HEK293T (cell line): ENCODE measurements at places on chromosomes 2 and 18.

DNA sequence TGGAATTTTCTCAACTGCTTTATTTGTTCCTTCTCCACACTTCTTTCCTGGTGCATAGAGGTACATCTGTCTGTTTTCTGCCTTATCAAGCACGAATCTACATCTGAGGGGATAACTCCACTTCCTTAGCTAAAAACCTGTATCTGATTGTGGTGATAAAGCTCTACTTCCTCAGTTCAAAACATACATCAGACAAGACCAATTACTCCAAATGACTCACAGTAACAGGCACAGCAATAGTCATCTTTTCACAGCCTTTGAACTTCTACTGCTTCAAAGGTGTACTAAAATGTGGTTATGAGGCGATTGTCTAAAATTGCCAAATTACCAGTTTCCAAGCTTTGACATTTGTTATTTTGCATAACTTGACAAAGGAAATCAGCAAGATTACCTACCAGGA is 803.6 kb upstream of the ZEB2 start:
- DNase-seq: no peak

DNA sequence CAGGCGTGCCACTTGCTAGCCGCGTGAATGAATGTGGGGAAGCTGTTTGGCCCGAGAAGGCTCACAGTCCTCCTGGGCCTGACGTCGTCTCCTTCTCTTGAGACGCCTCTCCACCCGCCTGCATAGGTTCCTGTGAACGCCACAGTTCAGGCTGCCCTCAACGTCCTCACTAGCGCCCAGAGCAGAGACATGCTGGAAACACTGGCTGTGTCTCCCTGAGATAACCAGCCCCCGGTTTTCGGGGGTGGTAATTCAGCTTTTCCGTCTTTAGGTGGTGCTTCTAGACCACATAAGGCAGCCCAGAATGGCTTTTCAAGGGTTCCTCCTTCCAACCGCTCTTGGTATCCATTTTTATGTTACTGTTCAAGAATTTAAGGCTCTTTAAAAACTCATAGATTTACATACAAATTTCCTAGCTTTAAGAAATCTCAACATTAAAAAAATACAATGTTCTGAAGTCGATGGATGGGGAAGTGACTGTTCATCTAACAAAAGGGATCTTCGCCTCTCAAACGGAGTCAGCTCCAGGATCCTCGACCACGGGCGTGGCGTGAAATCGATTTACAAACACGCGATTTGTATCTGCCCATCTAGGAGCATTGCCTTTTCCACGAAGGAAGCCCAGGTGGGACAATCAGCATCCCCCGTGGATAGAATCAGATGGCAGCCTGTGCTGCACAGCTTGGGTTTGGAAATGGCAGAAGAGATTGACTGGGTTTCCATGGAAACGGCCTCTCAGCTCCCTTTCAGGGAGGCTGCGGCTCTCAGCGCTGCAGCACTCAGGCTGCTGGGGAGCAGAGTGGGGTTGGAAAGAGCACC is 110.6 kb upstream of the PXDN start:
- peak; percentile 51 for DNase-seq

DNA sequence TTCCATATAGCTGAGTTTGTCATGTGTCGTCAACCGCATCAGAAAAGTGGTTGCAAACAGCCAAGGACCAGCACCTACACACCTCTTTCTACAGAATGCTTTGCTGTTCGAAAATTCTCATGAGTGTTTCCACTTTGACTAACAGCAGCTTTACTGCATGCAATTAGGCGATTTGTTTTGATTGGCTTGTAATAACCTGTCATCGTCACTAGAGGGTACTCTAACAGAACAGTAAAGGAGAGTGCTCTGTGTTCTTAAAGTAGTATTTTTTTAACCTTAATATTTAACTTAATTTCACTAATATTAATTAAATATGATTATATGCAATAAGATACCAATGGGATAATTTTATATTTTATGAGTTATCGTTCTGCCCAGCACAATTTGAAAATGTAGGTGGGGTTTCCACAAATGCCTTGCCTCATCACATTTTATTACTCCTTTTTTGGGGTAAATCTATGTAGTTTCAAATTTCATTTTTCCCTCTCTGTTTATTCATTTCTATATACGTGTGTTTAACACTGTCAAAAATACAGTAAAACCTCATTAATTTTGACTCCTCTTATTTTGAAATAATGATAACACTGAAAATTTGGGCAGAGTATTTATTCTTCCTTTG is 502.2 kb downstream of the NRXN1 start:
- DNase-seq: peak; percentile 36

GRCh38 chr2:211631503-211631902 is 907.1 kb downstream of the ERBB4 start:
- DNase-seq: no peak

- no peak for DNase-seq
Measured at GRCh38 chr2:65146078-65146477, 16.2 kb upstream of the RAB1A start.

- no peak for DNase-seq
Measured at GRCh38 chr18:26255695-26256622, 29.7 kb downstream of the TAF4B start.

- DNase-seq: no peak
Measured at GRCh38 chr2:43648994-43649701, 12.1 kb downstream of the PLEKHH2 start.

DNA sequence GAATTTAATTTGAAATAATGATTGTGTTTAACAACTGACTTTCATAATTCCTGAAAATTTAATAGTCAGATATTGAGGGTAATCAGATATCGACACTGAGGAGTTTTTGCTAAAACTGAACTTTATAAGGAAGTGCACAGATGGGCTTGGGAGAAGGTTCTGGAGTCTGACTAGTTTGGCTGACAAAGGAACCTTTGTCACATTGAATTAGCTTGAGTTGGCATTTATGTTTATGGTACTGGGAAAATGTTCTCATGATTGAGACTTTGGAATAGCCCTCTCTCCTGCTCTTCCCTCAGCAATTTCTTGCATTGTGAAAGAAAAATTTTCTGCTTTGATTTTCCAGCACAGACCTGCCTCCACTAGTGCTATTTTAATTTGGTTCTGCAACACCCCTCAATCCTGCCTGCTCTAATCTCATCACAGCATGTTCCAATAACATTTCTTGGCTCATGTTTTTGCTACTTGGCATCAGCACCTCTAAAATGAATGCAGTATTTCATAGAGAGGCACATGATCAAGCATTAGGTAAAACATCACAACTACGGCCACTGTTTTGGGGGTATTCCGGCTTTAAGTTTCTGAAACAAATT is 133.9 kb upstream of the FSHR start:
- no peak for DNase-seq

- DNase-seq: no peak
Measured at GRCh38 chr2:143729296-143729814, 600.1 kb downstream of the ARHGAP15 start.

DNA sequence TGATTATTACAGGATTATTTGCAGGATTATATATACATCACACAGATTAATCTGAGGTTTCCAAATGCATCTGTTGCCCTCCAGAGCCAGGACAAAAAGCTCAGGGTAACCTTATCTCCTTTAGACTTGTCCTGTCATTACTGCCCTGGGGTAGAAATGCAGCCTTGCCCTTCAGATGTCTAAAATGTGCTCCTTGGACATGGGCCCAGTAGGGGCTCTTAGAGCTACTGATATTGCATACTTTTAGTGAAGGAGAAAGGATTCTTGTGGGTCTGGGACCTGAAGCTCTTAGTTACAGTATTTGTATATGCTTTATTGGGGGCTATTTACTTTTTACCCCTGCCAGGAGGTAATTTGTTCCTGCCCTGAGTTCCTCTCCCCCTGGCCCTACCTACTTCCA is 56.1 kb downstream of the PRKRA start:
- DNase-seq: no peak

DNA sequence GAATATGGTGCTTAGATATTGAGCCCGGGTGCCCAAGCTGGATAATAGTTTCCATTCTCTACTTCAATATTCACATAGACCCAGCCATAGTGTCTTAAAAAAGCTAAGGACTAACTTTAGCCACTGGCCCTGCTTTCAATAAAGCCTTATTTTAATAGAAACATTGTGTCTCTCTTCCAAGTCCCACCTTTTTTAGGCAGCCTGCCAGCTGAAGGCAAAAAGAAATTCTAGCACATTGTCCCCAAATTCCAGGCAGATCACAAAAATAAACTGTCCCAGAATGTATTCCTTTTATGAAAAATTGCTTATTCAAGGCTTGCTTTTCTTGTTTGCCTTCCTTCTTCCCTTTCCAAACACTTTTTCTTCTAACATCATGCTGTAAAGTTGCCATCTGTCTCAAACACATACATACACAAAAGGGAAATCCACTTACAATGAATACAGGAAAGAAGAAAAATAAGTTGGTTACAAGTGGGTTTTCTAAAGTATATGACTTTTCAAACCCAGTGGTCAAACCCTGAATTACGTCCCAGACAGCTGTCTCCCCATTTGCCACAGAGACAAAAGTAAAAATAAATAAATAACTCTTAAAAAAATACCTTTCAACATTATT is 778.5 kb downstream of the BCL11A start:
- no peak for DNase-seq

GRCh38 chr2:48315896-48316194 is 214.1 kb upstream of the STON1 start:
- DNase-seq: peak; percentile 16

DNA sequence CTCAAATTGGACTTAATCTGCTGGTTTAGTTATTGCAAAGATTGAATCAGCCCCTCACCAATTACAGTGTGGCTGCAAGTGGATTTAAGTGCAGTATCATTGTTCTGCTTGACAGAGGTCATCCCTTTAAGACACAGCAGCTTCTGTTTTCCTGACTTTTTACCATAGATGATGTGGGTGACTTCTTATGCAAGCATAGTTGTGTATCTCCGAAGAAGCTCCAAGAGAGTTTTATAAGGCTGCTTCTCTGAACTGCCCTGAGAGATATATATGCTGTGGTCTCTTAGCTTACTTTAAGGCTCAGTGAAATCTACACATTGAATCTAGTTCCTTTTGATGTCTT is 3.5 kb downstream of the TRIB2 start:
- DNase-seq: no peak

DNA sequence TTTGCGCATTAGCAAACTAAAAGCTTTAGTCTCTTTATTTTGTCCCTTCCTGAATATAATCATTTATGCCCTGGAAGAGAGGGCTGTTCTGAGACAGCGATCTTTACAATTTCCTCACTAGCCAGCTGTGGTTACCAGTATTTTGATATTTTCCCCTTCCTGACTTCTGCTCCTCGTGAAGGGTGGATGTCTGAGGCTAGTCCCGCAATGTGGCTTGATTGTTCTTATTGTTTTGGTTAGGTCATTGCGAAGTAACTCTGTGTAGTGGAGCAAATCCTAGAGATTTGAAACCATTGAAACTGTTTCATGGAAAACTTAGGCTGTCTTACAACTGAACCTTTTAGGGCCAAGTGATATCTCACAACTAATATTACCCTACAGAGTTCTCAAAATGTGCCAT is 2.4 kb downstream of the MRPL33 start:
- DNase-seq: no peak

GRCh38 chr2:20141806-20142205 is 83.1 kb downstream of the SDC1 start:
- no peak for DNase-seq

GRCh38 chr2:161147856-161148255 is 12.4 kb upstream of the TANK start:
- no peak for DNase-seq

GRCh38 chr2:190811811-190812210 is 68.8 kb upstream of the GLS start:
- DNase-seq: no peak

GRCh38 chr18:27995770-27996502 is 181.0 kb downstream of the CDH2 start:
- no peak for DNase-seq

GRCh38 chr2:211429256-211429920 is 873.0 kb downstream of the CPS1 start:
- no peak for DNase-seq

GRCh38 chr2:135903650-135904049 is 27.4 kb upstream of the MCM6 start:
- no peak for DNase-seq

DNA sequence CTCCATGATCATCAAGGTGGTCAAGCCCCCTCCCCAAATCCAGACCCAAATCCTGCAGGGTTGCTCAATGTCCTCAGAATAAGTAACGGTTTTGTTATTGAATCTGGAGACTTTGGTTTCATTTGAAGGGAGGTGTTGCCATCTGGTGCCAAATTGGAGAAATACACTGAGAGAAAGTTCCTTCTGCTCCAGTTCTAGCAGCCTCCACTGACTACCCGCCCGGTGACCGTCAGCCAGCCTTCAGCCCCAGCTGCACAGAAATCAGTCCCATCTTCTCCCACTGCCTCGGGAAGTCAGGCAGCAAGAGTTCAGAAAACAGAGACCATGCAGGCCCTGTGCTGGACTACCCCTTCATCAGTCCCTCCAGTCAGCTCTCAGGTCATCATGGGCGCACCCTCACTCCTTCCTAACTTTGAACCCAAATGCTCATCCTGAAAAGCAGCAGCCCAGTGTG is 38.7 kb downstream of the PKDCC start:
- peak; percentile 73 for DNase-seq

DNA sequence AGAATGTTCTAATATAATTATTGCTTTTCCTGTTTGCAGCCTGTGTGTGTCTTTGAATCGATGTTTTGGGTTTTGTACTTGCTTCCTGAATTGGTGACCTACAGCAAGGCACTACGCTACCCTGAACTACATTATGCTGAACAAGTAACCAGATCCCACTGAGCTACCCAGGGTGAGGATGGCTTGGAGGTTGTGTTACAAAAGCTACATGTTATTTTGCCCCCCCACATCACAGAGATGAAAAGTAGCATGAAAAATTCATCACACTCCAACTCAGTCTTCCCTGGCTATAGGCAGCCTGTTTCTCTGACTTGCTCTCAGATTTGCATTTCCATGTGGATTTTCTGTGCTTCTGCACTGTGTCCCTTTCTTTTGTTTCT is 162.1 kb downstream of the LDLRAD4 start:
- no peak for DNase-seq

DNA sequence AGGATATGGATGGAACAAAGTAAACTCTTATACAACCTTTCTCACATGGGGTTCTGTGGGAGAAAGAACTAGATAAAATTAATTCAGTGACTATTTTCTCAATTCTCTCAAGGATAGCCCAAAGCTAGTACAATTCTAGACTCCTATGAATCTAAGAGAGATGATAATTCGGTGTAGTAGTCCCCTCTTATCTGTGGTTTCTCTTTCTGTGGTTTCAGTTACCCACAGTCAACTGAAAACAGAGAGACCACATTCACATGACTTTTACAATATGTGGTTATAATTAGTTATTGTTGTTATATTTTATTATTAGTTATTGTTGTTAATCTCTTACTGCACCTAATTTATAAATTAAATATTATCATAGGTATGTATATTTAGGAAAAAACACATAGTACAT is 53.5 kb upstream of the C2orf15 start:
- DNase-seq: no peak
